ENCODE measurements at places on chromosomes 5 and 9.

- H3K4me1 ChIP-seq = no peaks in the 10 kb centered on the region
- no peak for DNase-seq
- H3K27ac ChIP-seq = no peak overlapping the region
- H3K4me3 ChIP-seq = no peak overlapping the region
- no peaks in the 10 kb centered on the region for H3K36me3 ChIP-seq
These were observed 7.0 kb upstream of the MAMDC2 start for GRCh38 chr9:70036641-70037040.

- no peak overlapping the region for H3K4me3 ChIP-seq
- DNase-seq = no peak
- no peak overlapping the region for H3K27ac ChIP-seq
- no peaks in the 10 kb centered on the region for H3K27me3 ChIP-seq
- H3K4me1 ChIP-seq = no peaks in the 10 kb centered on the region
These were observed 285.1 kb downstream of the SH3GL2 start for GRCh38 chr9:17863924-17864323.

DNA sequence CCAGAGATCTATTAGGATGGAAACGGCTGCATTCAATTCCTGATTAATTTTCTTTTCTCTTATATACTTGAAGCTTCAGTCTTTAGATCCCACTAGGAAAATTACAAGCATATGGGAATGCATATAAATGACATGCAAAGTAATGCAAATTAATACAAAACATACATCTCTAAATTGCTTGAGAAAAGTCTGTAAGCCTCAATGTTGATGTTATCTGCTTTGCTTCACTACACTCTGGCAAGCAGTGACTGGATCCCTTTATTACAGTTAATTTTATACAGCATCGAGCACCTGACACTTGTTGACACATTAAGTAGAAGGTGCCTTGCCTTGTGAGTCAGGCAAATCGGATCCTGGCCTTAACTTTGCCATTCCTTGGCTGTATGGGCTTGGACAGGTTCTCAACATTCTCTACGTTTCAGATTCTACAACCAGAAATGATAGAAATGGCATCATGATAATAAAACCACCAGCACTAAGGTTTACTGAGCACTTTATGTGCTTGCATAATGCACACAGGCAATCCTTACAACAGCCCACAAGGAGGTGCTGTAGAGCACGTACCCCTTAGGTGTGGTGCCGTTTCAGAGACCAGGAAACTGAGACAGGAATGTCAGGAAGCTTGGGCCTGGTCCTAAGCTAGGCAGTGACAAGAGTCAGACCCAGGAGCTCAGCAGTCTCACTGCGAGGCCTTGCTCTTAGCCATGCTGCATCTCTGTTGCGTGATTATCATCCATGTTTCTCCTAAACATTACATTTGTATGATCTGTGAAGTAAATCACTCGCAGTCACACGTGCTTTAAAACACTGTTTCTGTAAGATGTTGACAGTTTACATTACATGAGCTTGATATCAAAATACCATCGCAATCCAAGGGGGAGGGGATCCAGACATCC is 2.7 kb downstream of the GCNT4 start:
- peaks cover 23% of the 10 kb centered on the region for H3K4me1 ChIP-seq
- DNase-seq = no peak
- peaks cover 4% of the 10 kb centered on the region for H3K36me3 ChIP-seq
- no peak overlapping the region for H3K27ac ChIP-seq
- H3K27me3 ChIP-seq = no peaks in the 10 kb centered on the region

DNA sequence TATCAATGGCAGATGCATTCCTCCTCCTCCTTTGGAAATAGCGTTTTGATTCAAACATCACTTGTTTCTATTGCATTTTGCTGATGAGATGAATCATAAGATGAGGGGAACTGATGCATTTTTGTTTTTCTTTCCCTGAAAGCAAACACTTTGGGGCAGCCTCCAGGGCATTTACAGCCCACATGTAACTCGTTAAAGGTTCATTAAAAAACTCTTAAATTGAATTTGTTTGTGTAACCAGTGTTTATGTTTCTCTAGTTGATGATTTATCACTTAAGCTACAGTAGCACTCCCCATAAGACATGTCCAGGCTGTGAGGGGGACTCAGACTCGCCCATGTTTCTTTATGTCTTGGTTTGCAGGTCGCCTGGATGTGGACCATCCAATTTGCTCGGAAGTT is 246.1 kb upstream of the ANKH start:
- peak overlapping the region; percentile 26 for H3K27ac ChIP-seq
- DNase-seq = no peak
- H3K36me3 ChIP-seq = no peaks in the 10 kb centered on the region
- H3K4me1 ChIP-seq = no peaks in the 10 kb centered on the region
- no peak overlapping the region for H3K4me3 ChIP-seq

DNA sequence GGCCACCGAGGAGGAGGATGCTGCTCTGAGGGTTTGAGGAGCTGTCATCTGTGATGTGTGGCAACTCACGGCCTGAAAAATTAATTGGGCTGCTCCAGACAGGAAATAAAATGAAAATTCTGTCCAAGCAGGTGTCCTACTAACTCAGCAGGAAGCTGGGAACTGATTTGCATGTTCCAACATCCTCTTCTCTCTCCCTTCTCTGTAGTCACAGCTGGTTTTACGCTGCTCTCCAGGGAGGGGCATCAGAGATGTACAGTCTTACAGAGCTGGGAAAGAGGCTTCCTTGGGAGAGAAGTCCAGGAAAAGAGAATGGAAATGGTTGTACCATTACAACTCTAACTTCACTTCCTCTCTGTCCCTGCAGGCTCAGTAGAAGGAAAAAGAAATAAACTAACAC is 24.2 kb upstream of the SIL1 start:
- no peak for DNase-seq
- no peak overlapping the region for H3K4me3 ChIP-seq
- H3K27ac ChIP-seq = no peak overlapping the region
- no peaks in the 10 kb centered on the region for H3K27me3 ChIP-seq

DNA sequence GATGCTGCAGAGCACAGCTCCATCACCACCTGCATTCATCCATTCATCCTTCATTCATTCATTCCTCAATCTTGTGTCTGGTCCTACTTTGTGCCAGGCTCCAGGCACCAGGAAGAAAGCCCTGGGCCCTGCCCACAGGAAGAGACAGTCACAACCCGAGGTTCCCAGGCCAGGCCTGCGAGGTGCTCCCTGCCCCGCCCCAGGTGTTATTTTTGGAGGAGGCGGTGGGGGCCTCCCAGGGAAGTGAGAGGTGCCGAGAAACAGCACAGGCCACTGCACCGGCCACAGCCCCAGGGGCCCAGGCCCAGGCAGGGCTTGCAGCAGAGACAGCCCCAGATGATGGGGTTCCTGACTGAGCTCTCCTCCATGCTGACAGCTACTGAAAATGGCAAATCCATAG is 33.4 kb downstream of the VAV2 start:
- DNase-seq = no peak
- no peak overlapping the region for H3K4me3 ChIP-seq
- H3K27ac ChIP-seq = no peak overlapping the region
- H3K4me1 ChIP-seq = peaks cover 61% of the 10 kb centered on the region
- H3K27me3 ChIP-seq = no peaks in the 10 kb centered on the region
- no peaks in the 10 kb centered on the region for H3K36me3 ChIP-seq

- H3K4me3 ChIP-seq = no peak overlapping the region
- peaks cover 88% of the 10 kb centered on the region for H3K27me3 ChIP-seq
- DNase-seq = no peak
- no peaks in the 10 kb centered on the region for H3K4me1 ChIP-seq
- H3K36me3 ChIP-seq = no peaks in the 10 kb centered on the region
- no peak overlapping the region for H3K27ac ChIP-seq
These were observed 128.5 kb upstream of the LPCAT1 start for GRCh38 chr5:1651971-1652872.

DNA sequence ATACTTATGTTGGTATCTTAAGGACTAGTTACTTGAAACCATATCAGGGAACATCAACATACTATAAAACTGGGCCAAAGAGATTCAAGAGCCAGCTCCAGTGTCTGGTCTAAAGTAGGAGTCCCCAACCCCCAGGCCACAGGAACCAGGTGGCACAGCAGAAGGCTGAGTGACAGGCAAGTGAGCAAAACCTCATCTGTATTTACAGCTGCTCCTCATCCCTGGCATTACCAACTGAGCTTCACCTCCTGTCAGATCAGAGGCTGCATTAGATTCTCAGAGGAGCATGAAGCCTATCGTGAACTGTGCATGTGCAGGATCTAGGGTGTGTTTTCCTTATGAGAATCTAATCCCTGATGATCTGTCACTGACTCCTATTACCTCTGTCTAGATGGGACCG is 581.6 kb upstream of the CDH9 start:
- H3K4me3 ChIP-seq = no peak overlapping the region
- no peak for DNase-seq
- H3K4me1 ChIP-seq = no peaks in the 10 kb centered on the region
- no peaks in the 10 kb centered on the region for H3K36me3 ChIP-seq
- no peak overlapping the region for H3K27ac ChIP-seq
- no peaks in the 10 kb centered on the region for H3K27me3 ChIP-seq

- H3K4me1 ChIP-seq = peaks cover 4% of the 10 kb centered on the region
- no peaks in the 10 kb centered on the region for H3K36me3 ChIP-seq
- peak overlapping the region; percentile 85 for H3K27ac ChIP-seq
- H3K27me3 ChIP-seq = peaks cover 29% of the 10 kb centered on the region
- peak; percentile 3 for DNase-seq
- peak overlapping the region; percentile 61 for H3K4me3 ChIP-seq
These were observed 1.5 kb downstream of the PIP5K1B start for GRCh38 chr9:68706363-68707201.

DNA sequence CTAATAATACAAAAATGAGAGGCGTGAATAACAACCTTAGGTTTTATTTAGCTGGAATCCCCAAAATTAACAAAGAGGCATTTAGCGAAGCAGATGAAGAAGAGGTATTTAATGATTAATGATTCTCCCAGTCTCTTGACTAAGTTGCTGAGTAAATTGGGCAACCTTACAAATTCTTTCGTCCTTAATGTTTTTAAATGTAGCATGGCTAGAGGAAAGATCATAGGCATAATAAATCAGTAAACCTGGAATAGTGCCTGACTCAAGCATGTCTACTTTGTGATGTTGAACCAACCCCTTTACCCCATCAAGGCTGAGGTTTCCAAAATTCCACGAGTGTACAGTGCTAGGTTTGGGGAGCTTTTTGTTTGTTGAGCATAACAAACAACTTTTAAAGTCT is 7.9 kb downstream of the BHMT start:
- no peak overlapping the region for H3K27ac ChIP-seq
- H3K4me1 ChIP-seq = no peaks in the 10 kb centered on the region
- DNase-seq = no peak
- H3K27me3 ChIP-seq = no peaks in the 10 kb centered on the region
- no peak overlapping the region for H3K4me3 ChIP-seq
